ENCODE measurements at places on chromosomes 12 and 14.

GRCh38 chr14:88212691-88213090 is 110.4 kb downstream of the KCNK10 start:
- DNase-seq = no peak

DNA sequence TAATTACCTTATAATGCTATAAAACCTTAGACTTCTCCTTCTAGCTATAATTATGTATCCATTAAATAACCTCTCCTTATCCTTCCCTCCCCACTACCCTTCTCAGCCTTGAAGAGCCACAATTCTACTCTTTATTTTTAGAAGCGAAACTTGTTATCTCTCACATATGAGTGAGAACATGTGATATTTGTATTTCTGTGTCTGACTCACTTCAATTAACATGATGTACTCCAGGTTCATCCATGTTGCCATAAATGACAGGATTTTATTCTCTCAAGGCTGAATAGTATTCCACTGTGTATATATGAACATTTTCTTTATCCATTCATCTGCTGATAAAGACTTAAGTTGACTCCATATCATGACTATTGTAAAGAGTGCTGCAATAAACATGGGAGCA is 485.6 kb downstream of the FLRT2 start:
- no peak for DNase-seq

GRCh38 chr14:69073915-69074314 is 79.0 kb downstream of the DCAF5 start:
- DNase-seq = no peak

- DNase-seq = no peak
Observed at GRCh38 chr14:71206766-71207371, 299.6 kb downstream of the PCNX1 start.

GRCh38 chr12:50557421-50557820 is 52.6 kb downstream of the DIP2B start:
- DNase-seq = no peak

- DNase-seq = no peak
Observed at GRCh38 chr12:45302621-45303369, 86.9 kb downstream of the ANO6 start.

DNA sequence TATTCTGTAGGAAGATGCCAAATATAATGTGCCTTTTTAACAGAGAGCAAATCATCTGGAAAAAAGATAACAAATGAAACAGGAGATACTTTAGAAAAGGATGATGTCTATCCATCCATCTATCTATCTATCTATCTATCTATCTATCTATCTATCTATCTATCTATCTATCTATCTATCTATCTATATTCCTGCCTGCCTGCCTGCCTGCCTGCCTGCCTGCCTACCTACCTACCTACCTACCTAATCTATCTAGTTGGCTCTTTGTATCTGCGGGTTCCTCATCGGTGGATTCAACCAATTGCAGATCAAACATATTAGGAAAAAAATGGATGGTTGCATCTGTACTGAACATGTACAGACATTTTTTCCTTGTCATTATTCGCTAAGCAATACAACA is 11.0 kb downstream of the PTPRB start:
- no peak for DNase-seq

DNA sequence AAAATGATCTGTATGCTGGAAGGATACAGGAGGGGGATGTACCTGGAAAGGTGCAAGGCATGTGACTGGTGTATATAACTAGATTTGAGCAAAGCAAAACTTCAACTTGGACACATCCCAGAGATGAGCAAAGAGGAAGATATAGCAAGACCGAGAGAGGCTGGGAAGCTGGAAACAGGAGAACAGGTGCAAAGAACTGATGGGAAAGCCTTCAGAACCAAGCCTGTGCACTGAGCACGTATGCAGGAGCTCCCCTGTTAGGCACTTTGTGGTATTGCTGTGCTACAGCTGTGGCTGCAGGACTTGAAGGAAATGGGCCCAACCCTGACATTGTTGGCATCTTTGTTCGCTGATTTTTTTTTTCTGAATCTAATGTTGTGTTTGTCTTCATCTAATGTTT is 120.7 kb upstream of the PWP1 start:
- no peak for DNase-seq

- DNase-seq = no peak
Observed at GRCh38 chr12:60201891-60202290, 606.1 kb downstream of the SLC16A7 start.

DNA sequence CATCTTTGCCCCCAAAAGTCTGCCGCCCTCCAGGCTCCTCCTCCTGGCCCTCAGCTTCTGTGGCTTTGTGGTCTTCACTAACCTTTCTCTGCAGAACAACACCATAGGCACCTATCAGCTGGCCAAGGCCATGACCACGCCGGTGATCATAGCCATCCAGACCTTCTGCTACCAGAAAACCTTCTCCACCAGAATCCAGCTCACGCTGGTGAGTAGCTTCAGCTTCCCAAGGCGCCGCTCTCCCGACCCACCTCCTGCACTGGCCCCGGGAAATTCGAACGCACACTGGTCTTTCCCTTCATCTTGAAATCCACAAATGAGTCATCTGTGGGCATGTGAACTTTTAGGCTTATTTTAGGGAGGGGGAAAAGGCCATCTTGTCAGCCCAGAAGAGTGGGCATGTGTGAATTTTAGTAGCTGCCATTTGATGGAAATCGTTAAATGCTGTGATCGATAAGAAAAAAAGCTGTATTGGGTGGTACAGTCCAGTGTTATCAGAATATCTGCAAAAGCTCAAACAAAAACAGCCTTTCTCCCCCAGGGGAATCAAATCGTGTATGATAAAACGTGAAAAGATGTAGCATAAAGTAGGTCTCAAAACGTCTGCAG is 700 bp downstream of the SLC35E3 start:
- DNase-seq = peak; percentile 28

DNA sequence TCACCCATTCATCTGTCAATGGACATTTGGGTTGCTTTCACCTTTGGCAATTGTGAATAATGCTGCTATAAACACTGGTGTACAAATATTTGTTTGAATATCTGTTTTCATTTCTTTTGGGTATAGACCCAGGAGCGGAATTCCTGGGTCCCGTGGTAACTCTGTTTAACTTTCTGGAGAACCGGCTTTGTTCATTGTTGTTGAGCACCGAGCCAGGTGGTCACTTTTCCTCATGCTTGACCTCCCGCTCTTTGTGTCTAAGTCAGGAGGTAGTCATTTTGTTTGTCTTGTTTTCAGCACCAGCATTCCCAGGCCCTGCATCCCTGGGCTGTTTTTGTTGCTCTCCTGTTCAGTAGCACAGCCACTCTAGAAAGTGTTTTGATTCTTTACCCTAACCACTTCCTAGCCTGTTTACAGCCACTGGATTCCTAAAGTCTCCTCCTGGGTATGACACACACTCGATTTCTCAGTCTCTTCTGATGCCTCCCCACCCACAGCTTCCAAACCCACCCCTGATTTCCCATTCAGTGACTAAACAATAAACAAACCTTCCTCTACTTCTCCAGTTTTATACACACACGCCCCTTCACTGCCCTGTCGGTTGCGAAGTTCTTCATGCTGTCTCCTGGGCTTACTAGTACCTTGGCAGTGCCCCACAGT is 37.9 kb downstream of the B4GALNT3 start:
- no peak for DNase-seq

DNA sequence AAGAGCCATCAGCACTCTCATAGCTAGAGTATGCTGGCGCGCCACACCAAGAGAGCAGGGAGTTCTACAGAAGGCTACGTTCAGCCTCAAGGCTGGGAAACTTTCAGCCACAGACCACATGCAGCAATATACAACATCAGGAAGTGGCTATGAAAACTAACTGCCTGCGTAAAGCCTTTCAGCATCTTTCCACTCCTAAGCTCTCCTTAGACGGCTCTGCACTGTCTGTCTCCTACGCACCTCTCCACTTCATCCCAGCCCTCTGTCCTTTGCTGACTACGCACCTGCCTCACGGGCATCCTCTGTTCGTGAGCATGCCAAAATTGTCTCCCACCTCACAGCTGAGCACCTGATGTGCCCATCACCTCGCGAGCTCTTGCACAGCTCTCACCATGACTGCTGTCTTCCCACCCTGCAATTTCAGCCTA is 9.7 kb downstream of the MPHOSPH9 start:
- peak; percentile 46 for DNase-seq

- no peak for DNase-seq
Observed at GRCh38 chr12:102376781-102377180, 103.6 kb downstream of the IGF1 start.

DNA sequence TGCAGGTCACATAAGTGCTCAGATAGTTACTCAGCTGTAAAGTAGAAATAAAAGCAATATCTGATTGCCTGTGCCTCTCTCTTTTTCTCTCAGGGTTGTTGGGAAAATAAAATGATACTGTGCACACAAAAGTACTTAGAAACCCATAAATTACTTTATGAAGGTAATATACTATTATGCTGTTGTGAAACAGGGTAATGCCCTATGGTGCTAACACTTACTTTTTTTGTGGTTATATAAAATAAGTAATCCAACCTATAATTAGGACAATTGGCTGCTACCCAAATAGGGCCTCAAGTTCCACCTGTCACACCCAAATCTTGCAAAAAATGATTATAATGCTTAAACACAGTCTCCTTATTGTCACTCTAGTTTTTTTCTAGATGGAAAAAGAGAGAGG is 50.6 kb downstream of the DAAM1 start:
- DNase-seq = no peak

- DNase-seq = no peak
Observed at GRCh38 chr12:67223225-67223624, 45.9 kb upstream of the CAND1 start.

GRCh38 chr12:85835426-85836196 is 598 bp downstream of the RASSF9 start:
- DNase-seq = no peak

GRCh38 chr12:501722-502447 is 42.1 kb downstream of the B4GALNT3 start:
- DNase-seq = no peak

DNA sequence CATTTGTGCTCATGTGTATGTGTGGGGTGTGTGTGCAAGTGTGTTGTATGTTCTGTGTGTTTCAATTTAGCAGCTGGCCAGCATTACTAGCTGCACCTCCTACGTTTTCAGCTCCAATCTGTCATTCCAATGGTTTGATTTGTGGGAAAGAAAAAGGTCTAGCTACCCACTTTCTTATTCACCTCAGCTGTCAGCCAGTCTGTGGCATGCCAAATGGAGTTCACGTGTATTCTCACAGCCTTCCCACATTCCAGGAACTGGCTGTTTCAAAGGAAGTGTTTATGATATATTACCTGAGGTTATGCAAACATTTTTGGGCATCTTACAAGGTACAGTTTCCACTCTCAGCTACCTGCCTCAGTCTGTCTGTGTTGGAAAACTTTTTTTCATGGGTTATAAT is 220.2 kb upstream of the CPNE8 start:
- DNase-seq = no peak

- no peak for DNase-seq
Observed at GRCh38 chr14:49989966-49990365, 97.1 kb downstream of the ARF6 start.

GRCh38 chr14:61343991-61344405 is 22.6 kb downstream of the PRKCH start:
- peak; percentile 47 for DNase-seq

- no peak for DNase-seq
Observed at GRCh38 chr14:46653031-46653755, 1.6 kb upstream of the RPL10L start.

DNA sequence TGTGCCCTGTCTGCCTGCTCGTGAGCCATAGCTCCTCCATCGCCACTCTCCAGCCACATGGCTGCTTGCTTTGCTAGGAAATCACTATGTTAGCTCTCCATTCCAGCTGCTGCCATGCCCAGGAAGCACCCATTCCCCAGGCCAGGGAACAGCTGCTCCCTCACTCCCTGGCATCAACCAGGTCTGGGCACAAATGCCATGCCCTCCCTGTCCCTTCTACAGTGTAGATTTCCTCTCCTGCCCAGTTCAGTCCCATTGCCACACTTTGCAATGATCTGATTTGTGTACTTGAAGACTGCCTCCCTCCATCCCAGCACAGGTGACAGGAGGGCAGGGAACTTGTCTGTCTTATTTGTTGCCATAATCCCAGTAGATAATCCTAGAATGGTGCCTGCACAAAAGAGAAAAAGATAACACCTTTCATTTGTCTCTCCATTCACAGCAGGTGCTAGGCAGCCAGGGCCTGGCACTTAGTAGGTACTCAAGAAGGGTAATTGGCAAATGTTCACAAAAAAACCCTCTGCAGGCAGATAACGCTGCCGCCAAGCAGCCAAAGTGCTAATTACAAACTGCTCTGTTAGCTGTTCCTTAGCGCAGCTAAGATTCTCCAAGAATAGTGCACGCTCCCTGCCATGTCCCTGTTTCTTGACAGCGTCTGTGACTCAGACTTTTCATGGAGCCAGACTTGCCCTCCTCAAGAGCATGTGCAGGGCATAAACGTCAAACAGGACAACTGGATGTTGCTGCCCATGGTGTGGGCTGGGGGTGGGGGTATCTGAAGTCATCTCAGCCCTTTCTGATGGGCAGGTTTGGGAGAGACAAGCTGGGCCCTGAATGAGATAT is 69.1 kb downstream of the ARL6IP4 start:
- no peak for DNase-seq

- DNase-seq = no peak
Observed at GRCh38 chr12:109626378-109627115, 53.0 kb downstream of the MVK start.

DNA sequence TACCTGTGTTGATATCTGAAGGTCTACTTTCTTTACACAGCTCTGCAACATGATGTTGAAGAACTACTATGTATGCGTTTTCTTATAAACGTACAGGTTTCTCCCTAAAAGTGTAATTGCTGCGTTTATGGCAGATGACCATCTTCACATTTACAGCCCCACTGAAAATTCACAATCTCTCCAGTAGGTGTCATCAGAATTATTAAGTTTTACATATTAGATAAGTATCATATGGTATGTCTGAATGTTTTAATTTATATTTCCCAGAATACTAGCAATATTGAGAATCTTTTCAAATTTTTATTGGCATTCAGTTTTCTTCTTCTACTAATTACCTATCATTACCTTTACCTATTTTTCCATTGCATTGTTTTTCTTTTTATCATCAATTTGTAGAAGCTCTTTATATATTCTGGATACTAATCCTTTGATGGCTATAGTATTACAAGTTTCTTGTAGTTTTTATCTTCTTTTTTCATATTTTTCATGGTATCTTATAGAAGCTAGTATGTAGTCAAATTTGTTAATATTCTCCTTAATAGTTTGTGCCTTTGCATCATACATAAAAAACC is 123.5 kb downstream of the CAPZA3 start:
- no peak for DNase-seq

GRCh38 chr12:47078733-47079467 is 521 bp upstream of the PCED1B start:
- DNase-seq = peak; percentile 56

- peak; percentile 29 for DNase-seq
Observed at GRCh38 chr12:51392556-51393237, 1.5 kb upstream of the GALNT6 start.
